ENCODE measurements at places on chromosomes 12 and 14. TPM values are rescaled to one million over a fixed set of nuclear protein-coding genes. Genes with fewer than 3 reads are reported as not detected.

Gene KCNH5
- not detected for total RNA-seq

Gene NT5DC3
- 4.5 TPM for total RNA-seq

Gene TOMM20L
- not detected for total RNA-seq

Gene TAS2R42
- total RNA-seq = not detected

Gene KRT5
- total RNA-seq = not detected

Gene TRHDE
- total RNA-seq = 21.5 TPM

Gene DCN
- 610 TPM for total RNA-seq

Gene KRT2
- total RNA-seq = not detected

Gene SYCP3
- not detected for total RNA-seq

Gene BTBD7
- total RNA-seq = 37.0 TPM

Gene NINJ2
- 54.3 TPM for total RNA-seq
